Natural killer cell treated with Interleukin-12 subunit alpha and Interleukin-12 subunit beta and Interleukin-15 and Interleukin-18, amount 100 ng/mL, for 72 hours (primary cell): ENCODE measurements at places on chromosomes 7 and 10. TPM values are rescaled to one million over a fixed set of nuclear protein-coding genes. Genes with fewer than 3 reads are reported as not detected.

DNA sequence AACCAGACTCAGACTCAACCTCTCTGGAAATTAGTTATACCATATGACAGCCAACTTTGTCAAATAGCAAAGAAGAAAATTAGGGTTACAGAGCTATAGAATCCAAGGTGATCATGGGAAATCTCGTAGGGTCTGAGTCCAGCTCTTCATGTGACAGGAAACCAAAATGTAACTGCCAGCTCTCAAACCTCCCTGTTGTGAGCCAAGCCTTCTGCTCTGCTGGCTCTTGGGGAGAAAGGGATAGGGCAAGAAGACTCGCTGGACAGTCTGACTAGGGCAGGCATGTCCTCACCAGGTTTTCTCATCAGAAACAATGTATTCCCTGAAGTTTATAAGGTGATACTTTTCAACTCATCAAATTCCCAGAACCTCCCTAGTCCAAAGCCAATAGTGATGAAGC lies 63.0 kb downstream of the CDHR3 start:
- no peak for DNase-seq

DNA sequence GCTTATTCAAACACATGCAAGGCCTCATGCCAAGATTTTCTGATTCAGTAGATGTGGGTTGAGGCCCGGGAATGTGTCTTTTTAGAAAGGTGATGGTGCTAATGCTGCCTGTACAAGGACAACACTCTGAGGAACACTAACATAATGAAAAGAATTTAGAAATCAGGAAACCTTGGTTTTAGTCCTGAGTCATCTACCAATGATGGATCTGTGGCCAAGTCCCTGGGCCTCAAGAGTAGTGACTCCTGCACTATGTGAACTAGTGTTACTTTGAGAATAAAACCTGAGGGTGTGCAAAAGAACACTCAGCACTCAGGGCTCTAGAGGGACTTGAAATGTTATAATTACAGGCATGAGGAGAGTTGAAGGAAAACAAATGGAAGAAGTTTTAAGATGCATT lies 741.7 kb upstream of the GALNT17 start:
- DNase-seq = no peak

The CLRN3 gene
- total RNA-seq = not detected

The LIPM gene
- total RNA-seq = not detected

The TRPV6 gene
- not detected for total RNA-seq

The HIP1 gene
- total RNA-seq = 22.0 TPM
